Heart right ventricle (tissue), 16 donors: ENCODE measurements at places on chromosomes 12 and 14. TPM values are rescaled to one million over a fixed set of nuclear protein-coding genes. Genes with fewer than 3 reads are reported as not detected.

The OASL gene
- 1.1 TPM for total RNA-seq

The STXBP6 gene
- 24.5 TPM for total RNA-seq

The FAIM2 gene
- 5.1 TPM for total RNA-seq

The FITM1 gene
- 175 TPM for total RNA-seq

DNA sequence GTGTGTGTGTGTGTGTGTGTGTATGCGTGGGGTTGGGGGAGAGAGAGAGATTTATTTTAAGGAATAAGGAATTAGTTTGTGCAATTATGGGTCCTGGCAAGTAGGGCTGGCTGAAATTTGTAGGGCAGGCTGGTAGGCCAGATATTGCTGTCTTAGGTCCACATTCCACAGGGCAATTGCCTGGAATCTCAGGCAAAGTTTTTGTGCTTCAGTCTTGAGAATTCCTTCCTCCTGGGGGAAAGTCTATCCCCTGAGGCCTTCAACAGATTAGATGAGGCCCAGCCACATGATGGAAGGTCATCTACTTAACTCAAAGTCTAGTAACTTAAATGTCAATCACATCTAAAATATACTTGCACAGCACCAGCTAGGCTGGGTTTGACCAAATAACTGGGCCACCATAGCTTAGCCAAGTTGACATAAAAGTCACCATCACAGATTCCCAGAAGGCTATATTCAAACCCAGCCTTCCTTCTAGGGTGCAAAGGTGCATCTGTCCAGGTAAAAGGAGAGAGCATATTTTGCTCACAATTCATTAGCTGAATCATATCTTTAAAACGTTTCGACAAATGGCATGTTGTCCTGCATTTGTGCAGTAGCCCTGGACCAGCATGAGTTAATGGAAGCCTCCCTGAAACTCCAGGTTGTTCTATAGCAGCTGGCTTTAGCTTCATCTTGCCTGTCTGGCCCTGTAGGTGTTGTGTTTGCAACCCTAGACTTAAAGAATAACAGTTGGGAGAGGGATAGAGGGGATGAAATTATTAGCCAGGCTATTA, 63.1 kb downstream of the C14orf132 start:
- no peak for DNase-seq

GRCh38 chr12:2957816-2958431, 1.3 kb upstream of the TEAD4 start:
- DNase-seq = no peak

DNA sequence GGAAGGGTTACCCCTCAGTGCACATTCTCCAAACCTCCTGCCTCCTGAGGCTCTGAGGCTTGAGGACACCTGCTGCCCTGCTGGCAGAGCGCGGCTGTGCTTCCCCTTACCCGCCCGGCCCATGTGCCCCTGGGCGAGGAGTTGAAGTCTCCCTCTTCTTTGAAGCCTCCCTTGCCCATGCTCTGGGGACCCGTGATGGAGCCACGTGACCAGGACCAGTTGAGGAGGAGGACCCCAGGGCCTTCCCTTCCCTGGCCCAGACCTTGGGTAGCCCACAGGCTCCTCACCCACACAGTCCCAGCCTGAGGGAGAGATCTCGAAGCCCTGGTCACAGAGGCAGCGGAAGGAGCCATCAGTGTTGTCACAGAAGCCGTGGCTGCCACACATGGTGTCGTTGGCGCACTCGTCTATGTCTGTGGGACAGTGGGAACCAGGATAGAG, 12.9 kb downstream of the ISCA2 start:
- no peak for DNase-seq

DNA sequence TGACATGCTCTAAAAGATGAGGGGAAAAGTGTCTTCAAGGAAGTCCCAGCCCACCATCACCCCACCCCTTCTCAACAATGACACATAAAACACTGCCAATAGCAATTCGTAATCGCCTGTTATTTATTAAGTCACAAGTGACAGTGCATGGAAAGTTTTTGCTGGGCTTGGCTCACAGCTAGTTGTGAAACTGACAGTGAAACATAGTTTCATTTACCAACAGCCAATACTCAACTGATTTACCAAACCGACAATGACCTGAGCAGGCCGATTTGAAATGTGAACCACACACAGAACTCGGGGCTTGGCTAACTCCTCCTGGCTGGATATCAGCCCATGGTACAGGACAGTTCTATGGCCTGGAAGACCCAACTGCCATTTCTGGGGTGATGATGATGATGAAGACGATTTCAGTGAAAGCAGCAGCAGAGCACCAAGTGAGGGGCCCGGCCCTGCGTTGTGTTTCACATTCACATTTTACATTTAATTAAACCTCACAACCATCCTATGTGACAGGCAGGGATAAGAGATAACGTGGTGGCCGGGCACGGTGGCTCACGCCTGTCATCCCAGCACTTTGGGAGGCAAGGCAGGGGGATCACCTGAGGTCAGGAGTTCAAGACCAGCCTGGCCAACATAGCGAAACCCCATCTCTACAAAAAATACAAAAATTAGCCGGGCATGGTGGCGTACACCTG, 42.7 kb downstream of the CAMKK2 start:
- no peak for DNase-seq

GRCh38 chr12:55706568-55707218, 1.0 kb downstream of the ITGA7 start:
- DNase-seq = no peak

DNA sequence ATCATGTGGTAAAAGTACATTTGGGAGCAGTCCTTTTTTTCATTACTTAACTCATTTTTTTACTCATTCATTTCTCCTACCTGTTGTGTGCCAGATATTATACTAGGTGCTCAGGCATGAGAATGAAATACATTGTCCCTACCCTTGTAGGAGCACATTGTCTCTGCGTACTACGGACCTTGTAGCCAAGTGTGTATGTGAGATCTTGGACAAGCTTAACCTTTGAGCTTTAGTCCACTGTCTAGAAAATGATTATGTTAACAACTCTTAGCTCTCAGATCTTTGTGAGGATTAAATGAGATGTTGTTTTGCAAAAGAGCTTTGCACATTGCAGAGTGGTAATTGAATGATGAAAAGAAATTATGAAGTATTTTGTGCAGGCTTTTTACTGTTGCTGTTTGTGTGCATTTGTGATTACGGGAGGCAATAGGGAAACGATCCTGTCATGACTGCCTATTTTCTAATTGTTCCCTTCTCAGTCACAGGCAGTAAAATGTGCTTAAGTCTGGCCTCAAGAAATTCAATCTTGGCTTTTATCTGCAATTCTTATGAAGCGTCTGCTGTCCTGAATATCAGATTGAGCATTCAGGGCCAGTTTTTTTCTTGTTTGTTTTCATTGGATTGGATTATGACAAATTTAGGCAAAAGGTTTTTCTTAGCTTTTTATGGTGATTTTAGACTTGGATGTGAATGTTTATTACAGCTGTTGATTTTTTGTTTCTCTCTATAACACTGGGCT, 447.7 kb downstream of the PDZRN4 start:
- DNase-seq = no peak

DNA sequence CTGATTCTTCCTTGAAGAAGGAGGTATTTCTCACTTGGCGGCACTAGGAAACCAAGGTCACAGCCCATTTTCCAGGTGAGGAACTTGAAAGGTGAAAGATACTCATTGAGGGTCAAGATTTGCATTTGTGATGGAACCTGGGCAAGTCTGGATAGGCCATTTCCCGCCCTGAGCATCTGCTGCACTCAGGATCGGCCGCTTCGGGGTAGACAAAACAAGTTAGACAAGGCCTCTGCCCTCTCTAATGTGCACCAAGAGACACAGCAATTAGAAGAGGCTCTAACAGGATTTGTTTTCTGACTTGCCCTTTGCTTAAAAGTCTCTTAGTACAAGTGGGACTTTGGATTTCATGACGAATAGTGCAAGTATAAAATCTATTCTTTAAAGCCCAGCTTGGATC, 167.2 kb downstream of the KTN1 start:
- DNase-seq = no peak

DNA sequence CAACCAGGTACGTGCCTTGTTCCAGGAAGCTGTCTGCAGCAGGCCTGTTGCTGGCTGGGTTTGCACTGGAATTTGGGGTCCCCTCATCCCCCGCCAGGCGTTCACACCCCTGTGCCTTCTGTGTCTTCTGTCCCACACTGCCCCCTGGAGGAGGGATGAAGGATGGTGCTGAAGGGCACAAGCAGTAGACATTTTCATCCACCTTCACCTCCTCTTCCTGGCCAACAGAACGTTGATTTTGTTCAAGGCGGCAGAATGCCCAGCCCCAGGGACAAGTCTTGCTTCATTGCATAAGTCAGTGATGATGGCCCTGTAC, 122.1 kb downstream of the CALM1 start:
- DNase-seq = no peak
